ENCODE measurements at places on chromosomes 7 and 10.
A peak's percentile ranks its signal among the peaks of the same experiment; 100 is the strongest.

- no peak for DNase-seq
Observed at GRCh38 chr10:30784524-30784896, 155.0 kb upstream of the LYZL2 start.

DNA sequence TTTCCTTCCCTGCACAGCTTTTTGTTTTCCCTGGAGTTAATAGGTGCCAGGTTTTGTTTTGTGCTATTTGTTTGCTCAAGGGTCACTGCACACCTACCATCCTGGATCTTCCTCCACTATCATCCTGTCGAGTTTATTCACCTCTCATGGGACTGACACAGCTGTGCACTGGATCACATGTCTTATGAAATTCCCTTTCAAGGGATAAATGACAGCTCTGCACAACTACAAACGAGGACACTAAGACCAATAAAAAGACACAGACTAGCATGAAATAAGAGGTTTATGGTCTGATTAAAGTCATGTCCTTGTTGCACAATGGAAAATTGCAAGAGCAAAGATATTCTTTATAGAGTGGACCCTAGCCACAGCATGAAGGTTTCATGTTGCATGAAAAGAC, 76.7 kb upstream of the SFMBT2 start:
- no peak for DNase-seq

DNA sequence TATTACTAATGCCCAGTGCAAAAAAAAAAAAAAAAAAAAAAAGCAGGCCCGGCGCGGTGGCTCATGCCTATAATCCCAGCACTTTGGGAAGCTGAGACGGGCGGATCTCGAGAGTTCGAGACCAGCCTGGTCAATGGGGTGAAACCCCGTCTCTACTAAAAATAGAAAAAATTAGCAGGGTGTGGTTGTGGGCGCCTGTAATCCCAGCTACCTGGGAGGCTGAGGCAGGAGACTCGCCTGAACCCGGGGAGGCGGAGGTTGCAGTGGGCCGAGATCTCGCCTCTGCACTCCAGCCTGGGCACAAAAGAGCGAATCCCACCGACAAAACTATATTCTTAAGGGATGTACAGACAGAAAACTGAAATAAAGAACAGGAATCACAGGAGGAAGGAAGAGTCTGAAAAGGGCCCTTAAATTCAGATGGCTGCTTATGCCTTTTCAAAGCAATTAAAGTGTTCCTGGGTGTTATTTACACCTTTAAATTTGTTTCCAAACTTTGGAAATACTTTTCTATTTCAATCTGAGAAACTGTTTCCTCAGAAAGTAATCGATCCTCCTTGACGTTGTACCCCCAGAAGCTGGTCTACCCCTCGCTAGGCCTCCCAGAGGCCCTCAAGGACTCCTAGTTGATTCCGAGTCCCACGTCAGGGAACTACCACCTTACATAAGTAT, 2.0 kb upstream of the KMT2E start:
- DNase-seq = no peak

DNA sequence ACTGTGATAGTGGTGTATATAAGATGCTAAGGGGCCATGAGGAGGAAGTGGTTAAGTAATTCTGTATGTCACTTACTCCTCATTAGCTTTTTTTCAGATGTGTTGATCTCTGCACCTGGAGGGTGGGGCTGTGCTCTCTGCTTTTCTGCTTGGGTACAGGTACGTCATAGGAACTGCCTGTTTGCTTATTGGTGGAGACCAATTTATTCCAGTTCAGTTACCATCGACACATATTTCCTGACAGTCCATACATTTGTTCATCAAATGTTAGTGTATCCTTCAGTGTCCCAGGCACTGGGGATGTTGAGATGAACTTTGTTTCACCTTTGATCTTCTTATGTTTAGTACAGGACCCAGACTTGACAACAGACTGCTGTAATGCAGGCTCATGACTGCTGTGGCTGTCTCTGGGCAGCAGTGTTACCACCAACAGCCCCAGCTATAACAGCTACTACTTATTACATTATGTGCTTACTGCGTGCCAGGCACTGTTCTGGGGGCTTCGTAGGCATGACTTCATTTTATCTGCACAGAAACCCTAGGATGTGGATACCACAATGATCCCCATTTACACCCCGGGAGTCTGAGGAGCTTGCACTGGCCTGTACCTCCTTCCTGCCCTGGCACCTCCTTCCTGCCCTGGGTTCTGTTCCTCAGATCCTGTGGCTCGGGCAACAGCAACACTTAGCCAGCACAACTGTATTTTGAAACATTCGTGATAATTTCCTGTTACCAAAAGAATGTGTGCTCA, 87.4 kb downstream of the BUB3 start:
- no peak for DNase-seq

GRCh38 chr10:106768204-106768603, 396.3 kb downstream of the SORCS1 start:
- no peak for DNase-seq

GRCh38 chr10:29535012-29535777, 99.6 kb downstream of the SVIL start:
- DNase-seq = no peak

GRCh38 chr10:79001082-79001885, 67.5 kb upstream of the ZMIZ1 start:
- no peak for DNase-seq

DNA sequence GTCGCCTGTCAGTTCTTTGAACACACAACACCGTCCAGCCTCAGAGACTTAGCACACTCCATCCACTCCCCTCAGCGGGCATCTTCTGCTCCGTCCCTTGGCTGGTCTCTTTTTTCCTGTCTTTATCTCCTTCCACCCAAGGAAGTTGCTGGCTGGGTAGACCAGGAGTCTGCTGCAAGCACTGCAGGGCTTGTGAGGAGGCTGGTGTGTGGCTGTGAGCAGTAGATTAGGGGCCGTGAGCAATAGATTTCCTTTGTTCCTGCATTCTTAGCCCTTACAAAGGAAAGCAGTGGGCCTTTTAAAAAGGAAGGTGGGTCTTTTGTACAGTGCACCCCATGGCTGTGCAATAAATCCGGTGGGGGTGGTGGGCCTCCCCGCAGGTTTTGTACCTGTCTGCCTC, 100.3 kb upstream of the BTBD16 start:
- no peak for DNase-seq

DNA sequence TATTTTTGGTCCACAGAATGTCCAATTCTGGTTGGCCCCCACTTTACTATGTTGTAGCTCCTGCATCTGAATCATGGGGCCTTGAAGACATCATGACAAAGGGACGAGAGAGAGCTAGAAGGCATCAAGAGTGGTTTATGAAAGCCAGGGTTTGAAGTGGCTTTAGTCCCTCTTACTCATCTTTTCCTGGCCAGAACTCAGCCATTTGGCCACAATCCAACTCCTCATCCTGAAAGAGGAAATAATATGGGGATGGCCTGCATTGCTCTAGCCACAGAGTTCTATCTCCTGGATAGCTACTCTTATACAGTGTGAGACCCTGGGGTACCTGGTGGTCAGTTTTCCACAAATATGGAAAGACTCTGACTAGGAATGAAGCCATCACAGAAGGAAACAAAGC, 418.9 kb downstream of the XPNPEP1 start:
- no peak for DNase-seq

DNA sequence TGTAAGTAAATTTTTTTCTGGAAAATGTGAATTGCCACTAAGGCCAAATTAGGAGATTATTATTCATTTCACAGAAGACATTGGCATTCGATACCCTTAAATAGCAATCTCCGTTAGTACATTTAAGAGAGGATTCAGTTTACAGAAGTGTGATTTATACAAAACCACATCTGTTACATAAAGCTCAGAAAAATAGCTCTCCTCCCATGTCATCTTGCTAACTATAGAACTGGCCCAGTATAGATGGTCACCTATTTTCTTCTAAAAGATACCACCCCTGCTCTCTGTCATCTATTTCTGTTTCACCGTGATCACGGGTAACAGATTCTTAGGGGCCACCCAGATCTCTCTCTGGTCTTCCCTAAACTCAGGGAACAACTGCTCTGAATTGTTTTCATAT, 119.1 kb downstream of the HIP1 start:
- DNase-seq = no peak

DNA sequence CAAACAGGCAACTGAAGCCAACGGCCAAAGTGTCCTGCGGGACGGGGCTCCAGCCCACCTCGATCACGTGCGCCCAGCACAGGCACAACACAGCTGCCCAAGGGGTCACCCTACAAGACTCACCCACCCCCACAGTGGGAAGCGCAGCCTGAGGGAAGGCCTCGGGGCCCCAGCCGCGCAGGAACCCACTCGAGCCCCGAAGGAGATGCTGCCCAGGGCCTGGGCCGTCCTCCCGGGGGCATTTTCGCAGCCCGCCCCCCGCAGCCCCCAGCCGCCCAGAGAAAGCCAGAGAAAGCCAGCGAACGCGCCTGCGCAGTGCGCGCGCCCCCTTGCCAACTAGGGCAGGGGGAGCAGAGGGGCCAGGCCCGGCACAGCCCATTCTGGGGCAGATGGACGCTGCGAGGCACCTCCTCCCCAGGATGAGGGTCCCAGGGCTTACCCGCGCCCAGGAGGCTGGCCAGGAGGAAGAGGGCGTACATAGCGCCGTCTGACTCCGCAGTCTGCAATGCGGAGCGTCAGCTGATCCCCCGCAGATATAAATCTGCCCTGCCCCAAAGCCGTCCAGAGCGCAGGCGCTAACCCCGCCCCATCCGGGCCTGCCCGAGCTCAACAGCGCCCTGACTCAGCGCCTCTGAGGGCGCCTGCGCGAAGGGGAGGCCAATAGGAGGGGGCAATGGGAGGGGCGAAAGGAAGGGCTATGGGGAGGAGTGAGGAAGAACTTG, at the start of gene PSAP:
Gene PSAP, minus strand, starts transcription at position 509 of the 722 bp plus-strand sequence. Its CDS starts 30 bp downstream, at position 479.
- peak; percentile 97 for DNase-seq

DNA sequence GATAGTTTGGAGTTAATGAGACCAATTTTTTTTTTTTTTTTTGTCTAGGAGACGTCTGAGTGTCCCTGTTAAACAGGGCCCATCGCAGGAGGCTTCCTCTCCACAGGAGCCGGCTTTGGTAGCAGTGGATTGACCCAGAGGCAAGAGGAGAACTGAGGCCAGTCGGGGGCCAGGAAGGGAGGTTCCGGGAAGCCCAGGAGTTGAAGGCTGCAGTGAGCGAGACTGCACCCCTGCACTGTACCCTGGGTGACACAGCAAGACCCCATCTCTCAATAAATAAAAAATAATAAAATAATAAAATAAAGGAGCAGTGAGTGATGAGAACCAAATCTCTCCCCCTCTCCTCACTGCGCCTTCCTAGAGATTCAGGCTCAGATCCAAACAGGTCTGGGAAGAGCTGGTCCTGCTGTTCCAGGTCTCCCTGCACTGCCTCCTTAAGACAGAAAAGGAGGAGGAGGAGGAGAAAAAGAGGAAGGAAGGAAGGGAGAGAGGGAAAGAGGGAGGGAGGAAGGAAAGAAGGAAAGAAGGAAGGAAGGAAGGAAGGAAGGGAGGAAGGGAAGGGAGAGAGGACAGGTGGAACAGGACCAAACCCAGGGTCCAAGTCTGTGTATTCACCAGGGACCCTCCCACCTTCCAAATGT, 3.5 kb downstream of the MNX1 start:
- DNase-seq = no peak

- DNase-seq = no peak
Observed at GRCh38 chr7:14837216-14837615, 65.3 kb downstream of the DGKB start.

Data from ascending aorta (tissue), 2 donors.